ENCODE measurements at places on chromosomes 6 and 20.
A peak's percentile ranks its signal among the peaks of the same experiment; 100 is the strongest.

- H3K4me3 ChIP-seq = no peak overlapping the region
- no peak overlapping the region for H3K27ac ChIP-seq
- H3K27me3 ChIP-seq = no peaks in the 10 kb centered on the region
- H3K4me1 ChIP-seq = peaks cover 14% of the 10 kb centered on the region
Measured at GRCh38 chr20:5073660-5074231, 46.0 kb downstream of the PCNA start.

DNA sequence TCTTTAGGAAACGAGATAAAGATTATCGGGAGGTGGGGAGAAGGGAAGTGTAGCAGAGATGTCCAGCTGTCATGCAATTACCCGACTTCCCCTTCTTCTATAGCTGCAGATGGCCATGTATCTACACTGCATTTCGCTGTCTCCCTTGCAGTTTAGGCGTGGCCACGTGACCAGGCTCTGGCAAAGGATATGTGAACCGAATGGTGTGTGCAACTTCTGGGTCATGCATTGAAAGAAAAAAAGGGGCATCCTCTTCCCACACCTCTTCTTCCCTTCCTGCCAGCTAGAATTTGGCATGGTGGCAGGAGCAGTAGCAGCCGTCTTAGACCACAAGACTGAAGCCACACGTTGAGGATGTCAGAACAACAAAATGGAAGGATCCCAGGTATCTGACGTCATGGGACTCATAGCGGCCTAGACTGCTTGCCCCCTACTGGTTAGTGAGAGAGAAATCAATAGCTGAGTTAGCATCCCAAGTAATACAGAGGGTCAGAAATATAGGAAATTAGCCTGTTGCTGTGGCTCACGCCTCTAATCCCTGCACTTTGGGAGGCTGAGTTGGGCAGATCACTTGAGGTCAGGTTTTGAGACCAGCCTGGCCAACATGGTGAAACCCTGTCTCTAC, 32.8 kb downstream of the TCF15 start:
- no peaks in the 10 kb centered on the region for H3K4me1 ChIP-seq
- DNase-seq = no peak
- H3K27ac ChIP-seq = no peak overlapping the region

DNA sequence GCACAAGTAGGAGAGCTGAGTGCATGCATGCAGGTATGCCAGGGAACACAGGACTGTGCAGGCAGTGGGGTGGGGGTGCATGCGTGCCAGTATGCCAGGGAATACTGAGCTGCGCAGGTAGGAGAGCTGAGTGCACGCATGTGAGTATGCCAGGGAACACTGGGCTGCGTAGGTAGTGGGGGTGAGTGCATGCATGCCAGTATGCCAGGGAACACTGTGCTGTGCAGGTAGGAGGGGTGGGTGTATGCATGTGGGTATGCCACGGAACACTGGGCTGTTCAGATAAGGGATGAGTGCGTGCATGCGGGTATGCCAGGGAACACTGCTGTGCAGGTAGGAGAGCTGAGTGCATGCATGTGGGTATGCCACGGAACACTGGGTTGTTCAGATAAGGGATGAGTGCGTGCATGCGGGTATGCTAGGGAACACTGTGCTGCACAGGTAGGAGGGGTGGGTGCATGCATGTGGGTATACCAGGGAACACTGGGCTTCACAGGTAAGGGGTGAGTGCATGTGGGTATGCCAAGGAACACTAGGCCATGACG, 77.4 kb downstream of the LRFN2 start:
- no peak for DNase-seq
- no peaks in the 10 kb centered on the region for H3K27me3 ChIP-seq
- no peak overlapping the region for H3K4me3 ChIP-seq
- H3K27ac ChIP-seq = no peak overlapping the region
- no peaks in the 10 kb centered on the region for H3K36me3 ChIP-seq
- no peaks in the 10 kb centered on the region for H3K4me1 ChIP-seq

DNA sequence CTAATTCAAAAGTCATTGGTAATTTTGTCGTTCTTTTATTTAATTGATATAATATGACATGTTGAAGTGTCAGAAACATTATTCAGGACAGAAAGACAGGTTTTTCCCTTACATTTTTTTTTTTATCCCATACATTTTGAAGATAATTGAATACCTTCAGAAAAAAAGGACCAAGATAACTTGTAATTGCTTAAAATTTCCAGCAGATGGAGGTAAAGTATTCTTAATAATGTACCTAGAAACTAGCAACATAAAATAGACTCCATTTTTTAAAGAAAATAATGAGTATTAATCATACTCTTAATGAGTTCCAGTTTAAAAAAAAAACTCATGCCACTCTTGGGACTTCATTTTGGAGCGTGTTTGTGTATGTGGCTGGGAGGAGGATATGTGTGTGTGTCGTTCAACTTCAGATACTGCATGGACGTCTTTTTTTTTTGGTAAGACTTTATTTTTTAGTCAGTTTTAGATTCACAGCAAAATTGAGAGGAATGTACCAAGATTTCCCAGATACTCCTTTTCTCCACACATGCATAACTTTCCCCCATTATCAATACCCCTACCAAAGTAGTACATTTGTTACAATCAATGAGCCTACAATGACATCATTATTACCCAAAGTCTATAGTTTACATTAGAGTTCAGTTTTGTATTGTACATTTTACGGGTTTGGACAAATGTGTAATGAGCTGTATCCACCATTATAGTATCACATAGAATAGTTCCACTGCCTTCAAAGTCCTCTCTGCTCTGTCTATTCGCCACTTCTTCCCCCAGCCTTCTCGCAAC, 79.4 kb downstream of the ROS1 start:
- no peak overlapping the region for H3K4me3 ChIP-seq
- no peaks in the 10 kb centered on the region for H3K4me1 ChIP-seq
- H3K27ac ChIP-seq = no peak overlapping the region
- peaks cover 6% of the 10 kb centered on the region for H3K27me3 ChIP-seq

DNA sequence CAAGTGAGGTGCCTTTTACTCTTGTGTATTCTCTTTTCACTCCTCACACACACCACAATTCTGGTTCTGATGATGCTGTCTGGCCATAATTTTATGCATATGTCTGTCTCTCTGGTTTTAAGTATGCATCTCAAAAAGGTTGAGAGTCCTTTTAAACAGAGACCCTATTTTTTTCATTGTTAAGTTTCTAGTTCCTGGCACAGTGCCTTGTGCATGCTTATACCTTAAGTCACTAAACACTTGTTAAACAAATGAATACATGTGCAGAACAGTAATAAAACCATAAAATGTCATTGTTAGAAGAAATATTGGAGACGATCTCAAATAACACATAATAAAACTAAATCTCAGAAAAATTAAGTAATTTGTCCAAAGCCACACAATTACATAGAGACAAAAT, 7.9 kb downstream of the ROS1 start:
- no peaks in the 10 kb centered on the region for H3K36me3 ChIP-seq
- H3K27me3 ChIP-seq = no peaks in the 10 kb centered on the region
- no peaks in the 10 kb centered on the region for H3K4me1 ChIP-seq
- H3K27ac ChIP-seq = no peak overlapping the region
- DNase-seq = no peak
- no peak overlapping the region for H3K4me3 ChIP-seq

GRCh38 chr6:158536084-158536890, 23.6 kb upstream of the TMEM181 start:
- peaks cover 18% of the 10 kb centered on the region for H3K27me3 ChIP-seq
- H3K36me3 ChIP-seq = no peaks in the 10 kb centered on the region
- peak; percentile 73 for DNase-seq

DNA sequence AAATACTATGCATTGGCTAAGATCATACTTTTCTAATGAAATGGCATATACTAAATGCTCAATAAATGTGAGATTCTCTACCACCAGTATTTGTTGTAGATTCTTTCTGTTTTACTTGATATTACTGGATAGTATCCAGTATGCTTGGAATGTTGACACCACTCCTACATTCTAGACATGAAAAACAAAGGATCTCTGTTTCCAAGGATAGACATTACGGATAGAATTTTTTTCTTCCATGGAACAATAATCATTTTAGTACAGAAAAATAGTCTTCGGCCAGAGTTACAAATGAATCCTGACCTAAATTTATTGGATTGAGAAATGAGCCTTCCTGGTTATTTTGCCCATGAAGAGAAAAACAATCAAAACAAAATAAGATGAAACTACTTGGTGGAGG, 258.2 kb upstream of the NT5E start:
- DNase-seq = no peak
- H3K4me1 ChIP-seq = no peaks in the 10 kb centered on the region
- H3K27ac ChIP-seq = no peak overlapping the region
- H3K4me3 ChIP-seq = no peak overlapping the region

- no peak for DNase-seq
- no peak overlapping the region for H3K4me3 ChIP-seq
- H3K4me1 ChIP-seq = no peaks in the 10 kb centered on the region
- no peaks in the 10 kb centered on the region for H3K36me3 ChIP-seq
Measured at GRCh38 chr6:122372647-122373046, 26.8 kb upstream of the HSF2 start.

GRCh38 chr6:150266963-150267685, 101.7 kb upstream of the IYD start:
- H3K27ac ChIP-seq = no peak overlapping the region
- no peaks in the 10 kb centered on the region for H3K4me1 ChIP-seq
- DNase-seq = no peak

Measured in CD4-positive, CD25-positive, alpha-beta regulatory T cell (primary cell).